Common myeloid progenitor, CD34-positive (primary cell): ENCODE measurements at places on chromosomes 5 and 9.

DNA sequence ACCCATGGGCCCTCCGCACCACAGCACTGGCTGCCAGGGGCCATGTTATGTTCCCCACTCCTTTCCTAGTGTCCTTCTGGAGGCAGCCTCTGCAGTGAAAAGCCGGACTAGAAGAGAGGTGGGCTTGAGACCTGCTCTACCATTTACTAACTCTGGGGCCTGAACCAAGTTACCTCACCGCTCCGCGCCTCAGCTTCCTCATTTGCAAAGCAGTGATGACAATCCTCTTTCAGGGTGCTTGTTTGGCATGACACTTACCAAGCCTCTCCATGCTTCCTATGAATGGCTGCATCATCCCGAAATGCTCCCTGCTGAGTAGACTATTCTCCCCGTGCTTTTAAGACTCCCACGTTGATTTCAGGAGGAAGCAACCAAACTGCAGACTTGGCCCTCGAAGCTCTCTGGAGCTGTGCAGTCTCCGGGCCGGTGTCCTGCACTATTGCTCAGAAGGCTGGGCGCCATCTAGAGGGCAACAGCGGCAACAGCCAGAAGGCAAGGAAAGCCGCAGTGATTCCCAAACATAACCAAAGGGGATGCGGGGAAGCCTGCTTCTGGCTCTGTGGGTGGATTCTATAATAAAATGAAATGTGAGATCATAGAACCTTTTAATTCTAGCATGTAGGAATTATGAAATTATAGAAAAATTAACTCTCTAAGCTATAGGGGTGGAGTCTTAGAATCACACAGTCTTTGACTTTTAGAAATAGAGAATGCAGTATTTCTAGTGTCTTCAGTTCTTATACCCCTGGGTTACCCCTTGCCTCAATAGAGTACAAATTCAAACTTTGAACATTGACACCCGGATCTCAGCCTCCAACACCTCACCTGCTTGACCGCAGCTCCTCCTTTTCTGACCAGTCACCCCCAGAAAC lies 599.8 kb upstream of the BRINP1 start:
- no peak overlapping the region for H3K4me3 ChIP-seq
- H3K27ac ChIP-seq, result no peak overlapping the region

GRCh38 chr5:77225531-77225930 lies 15.1 kb downstream of the PDE8B start:
- H3K27me3 ChIP-seq, result no peaks in the 10 kb centered on the region
- DNase-seq, result no peak
- H3K4me3 ChIP-seq, result no peak overlapping the region
- no peaks in the 10 kb centered on the region for H3K36me3 ChIP-seq
- H3K27ac ChIP-seq, result no peak overlapping the region

- H3K4me3 ChIP-seq, result no peak overlapping the region
- H3K27ac ChIP-seq, result no peak overlapping the region
- H3K27me3 ChIP-seq, result no peaks in the 10 kb centered on the region
- no peaks in the 10 kb centered on the region for H3K4me1 ChIP-seq
These were observed 127.0 kb downstream of the NNT start for GRCh38 chr5:43729846-43730478.

GRCh38 chr9:133073086-133074014 lies 11.6 kb downstream of the CEL start:
- H3K27ac ChIP-seq, result no peak overlapping the region
- H3K4me3 ChIP-seq, result no peak overlapping the region
- no peaks in the 10 kb centered on the region for H3K27me3 ChIP-seq
- H3K4me1 ChIP-seq, result peaks cover 11% of the 10 kb centered on the region

DNA sequence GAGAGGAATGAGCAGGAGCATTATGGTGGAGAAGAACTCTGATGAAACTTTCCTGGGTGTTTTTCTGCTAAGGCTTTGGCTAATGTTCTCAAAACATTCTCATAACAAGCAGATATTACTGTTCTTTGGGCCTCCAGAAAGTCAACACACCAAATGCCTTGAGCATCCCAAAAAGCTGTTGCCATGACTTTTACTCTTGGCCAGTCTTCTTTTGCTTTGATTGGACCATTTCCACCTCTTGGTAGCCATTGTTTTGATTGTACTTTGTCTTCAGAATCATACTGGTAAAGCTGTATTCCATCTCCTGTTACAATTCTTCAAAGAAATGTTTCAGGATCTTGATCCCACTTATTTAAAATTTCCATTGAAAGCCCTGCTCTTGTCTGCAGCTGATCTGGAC lies 139.6 kb downstream of the MAN2A1 start:
- H3K4me3 ChIP-seq, result no peak overlapping the region
- no peaks in the 10 kb centered on the region for H3K27me3 ChIP-seq
- peaks cover 4% of the 10 kb centered on the region for H3K36me3 ChIP-seq
- DNase-seq, result no peak

DNA sequence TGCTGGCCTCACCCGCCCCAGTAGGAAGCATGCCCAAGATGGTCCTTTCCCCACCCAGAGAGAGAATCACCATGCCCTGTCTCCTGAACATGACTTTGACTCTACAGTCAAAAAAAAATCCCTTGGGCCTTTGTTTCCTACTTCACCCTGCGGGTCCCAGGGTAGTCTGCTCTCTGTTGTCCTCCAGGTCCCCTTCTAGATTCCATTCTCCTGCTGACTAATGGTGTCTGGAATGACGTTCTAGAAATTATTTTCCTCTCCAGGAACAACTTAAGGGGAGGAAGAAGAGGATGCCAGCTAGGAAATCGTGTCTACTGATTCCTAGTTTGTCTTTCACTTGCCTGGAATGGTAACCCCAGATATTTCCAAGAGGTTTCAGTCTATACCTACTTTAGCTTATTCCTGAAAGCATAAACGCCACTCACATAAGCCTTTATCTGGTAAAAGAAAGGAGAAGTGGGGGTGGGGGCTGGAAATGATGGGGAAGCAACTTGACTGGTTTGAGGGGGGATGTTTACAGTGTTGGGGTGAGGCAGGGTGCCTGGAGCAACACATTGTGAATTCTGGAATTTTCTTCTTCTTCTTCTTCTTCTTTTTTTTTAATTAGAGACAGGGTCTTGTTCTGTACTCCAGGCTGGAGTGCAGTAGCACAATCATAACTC lies 93.9 kb downstream of the SNX18 start:
- DNase-seq, result peak; percentile 13
- no peak overlapping the region for H3K27ac ChIP-seq
- no peaks in the 10 kb centered on the region for H3K27me3 ChIP-seq
- no peak overlapping the region for H3K4me3 ChIP-seq

DNA sequence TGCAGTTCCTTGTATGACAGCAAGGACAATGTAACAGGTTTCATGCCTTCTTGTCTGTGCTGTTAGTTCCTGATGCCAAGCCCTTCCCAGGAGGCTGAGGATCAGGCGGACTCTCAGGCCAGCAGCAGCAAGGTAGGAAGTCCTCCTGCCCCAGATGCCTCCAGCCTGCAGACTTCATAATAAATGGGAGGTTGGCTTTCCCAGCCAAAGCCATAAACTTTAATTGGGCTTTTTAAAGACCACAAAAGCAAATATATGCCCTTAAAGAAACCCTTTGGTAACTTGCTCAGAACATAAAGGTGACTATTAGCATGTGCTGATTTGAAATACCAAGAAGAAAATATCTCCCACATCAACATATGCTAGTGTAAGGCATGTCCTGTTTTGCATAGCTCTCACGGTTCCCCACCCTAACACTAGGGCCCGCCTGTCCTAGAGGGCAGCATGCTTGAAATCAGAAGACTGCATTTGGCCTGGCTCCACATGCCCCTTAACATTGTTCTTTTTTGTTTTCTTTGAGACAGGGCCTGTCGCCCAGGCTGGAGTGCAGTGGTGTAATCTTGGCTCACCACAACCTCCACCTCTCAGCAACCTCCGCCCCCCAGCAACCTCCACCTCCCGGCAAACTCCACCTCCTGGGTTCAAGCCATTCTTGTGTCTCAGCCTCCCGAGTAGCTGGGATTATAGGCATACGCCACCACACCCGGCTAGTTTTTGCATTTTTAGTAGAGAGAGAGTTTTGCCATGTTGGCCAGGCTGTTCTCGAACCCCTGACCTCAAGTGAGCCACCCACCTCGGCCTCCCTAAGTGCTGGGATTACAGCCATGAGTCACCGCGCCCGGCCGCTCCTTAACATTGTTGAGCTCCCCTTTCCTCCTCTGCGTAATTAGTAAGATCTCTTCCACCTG lies 44.6 kb upstream of the FCN1 start:
- peaks cover 4% of the 10 kb centered on the region for H3K27me3 ChIP-seq
- no peaks in the 10 kb centered on the region for H3K36me3 ChIP-seq
- no peak for DNase-seq
- no peak overlapping the region for H3K27ac ChIP-seq
- no peaks in the 10 kb centered on the region for H3K4me1 ChIP-seq

GRCh38 chr9:36764364-36765076 lies 191.8 kb downstream of the MELK start:
- no peaks in the 10 kb centered on the region for H3K36me3 ChIP-seq
- H3K27ac ChIP-seq, result no peak overlapping the region
- H3K4me1 ChIP-seq, result no peaks in the 10 kb centered on the region
- no peak for DNase-seq
